ENCODE measurements at places on chromosomes 16 and 17.

GRCh38 chr17:76545918-76546555 is 6.2 kb downstream of the PRCD start:
- DNase-seq = no peak

DNA sequence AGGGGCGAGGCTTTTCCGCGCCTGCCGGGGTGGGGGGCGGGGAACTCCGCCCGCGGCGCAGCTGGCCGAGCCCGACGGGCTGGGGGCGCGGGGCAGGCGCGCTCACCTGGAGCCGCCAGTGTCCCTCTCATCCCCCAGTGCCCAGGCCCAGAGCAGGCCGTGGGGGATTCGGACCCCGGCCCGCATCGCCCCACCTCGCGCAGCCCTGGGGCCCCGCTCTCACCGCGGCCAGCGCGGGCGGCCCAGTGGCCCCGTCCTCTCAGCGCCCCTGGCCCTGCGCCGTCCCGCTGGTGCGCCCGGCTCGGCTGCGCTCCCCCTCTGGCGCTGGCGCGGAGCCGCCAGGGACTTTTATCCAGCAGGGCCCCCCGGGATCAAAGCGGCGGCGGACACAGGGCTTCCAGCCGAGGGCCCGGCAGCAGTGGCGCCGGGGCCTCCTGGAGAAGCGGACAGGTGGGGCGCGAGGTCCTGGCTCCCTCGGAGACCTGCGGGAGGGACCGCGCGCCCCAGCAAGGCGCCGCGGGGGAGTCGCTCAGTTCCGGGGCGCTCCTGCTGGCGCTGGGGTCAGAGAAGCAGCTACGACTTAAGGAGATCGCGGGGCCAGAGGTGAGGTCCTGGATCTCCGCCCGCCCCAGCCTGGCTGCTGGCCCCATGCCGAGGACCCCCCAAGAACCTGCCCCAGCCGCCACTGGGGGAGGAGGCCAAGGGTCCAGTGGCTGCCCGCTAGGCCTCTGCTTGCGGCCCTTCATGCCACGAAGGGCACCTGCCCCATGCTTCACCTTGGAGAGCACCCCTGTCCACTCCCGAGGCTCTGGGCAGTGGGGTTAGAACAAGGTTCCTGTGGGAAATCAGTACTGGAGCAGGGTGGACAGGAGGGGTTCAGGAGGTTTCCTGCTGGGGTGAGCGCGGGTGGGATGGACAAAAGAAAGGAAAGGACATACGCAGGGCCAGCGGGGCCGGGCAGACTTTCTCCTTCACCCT is 823 bp upstream of the NOTUM start:
- DNase-seq = no peak

DNA sequence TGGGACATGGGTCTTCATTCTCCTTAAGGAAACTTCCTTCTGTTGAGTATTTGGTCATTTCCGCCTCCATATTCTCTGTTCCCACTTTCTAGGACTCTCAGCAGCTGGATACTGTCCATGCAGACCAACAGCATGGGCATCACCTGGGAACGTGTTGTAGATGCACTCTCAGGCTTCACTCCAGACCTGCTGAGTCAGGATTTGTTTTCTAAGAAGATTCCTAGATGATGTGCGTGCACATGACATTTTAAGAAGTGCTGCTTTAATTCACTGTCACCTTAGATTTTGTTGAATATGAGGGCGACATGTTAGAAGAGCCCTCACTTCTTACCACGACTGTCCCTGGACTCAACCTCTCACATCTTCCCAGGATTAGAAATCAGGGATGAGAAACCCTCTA is 10.0 kb upstream of the SDK2 start:
- no peak for DNase-seq

- no peak for DNase-seq
These were observed 84.3 kb downstream of the PRKCA start for GRCh38 chr17:66386498-66387351.

DNA sequence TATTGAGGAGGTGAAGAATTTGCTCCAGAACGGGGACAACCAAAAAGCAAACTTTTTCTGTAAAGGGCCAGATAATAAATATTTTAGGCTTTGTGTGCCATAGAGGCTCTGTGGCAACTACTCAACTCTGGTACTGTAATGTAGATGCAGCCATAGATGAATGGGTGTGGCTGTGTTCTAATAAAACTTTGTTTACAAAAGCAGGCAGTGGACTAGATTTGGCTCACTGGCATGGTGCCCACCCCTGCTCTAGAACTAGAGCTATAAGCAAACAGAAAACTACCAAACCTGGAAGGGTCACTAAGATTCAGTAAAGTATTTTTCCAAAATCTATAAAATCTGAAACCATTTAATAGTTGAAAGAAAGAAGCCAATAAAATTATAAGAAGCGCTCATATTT is 24.6 kb upstream of the SMURF2 start:
- DNase-seq = no peak

- DNase-seq = no peak
These were observed 63.4 kb downstream of the BRIP1 start for GRCh38 chr17:61799812-61800484.

DNA sequence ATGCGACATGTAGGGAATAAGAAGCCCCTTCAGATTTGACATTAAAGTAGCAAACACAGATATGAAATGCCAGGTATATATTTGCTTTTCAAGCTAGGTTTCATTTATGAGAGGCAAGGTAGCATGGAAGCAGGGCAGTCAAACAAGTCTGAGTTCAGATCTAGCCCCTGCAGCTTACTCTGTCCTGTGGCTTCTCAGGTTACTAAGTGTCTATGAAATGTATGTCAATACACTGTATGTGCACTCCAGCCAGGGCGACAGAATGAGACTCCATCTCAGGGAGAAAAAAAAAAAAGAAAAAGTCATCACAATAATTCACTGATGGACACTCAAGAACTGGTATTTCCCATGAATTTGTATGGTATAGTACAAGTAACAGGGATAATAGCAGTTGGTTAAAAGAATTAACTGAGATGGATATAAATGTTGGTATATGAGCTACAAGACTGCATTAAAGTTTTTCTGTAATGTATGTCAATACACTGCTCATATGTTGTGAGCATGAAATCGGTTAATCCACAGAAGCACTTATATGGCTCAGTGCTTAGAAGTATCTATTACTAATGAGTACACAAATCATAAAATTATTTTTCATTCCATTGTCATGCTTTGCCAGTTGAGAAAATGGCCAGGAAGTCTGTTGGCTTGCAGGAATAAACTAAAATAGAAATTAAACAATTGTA is 2.9 kb upstream of the WSB1 start:
- DNase-seq = no peak

DNA sequence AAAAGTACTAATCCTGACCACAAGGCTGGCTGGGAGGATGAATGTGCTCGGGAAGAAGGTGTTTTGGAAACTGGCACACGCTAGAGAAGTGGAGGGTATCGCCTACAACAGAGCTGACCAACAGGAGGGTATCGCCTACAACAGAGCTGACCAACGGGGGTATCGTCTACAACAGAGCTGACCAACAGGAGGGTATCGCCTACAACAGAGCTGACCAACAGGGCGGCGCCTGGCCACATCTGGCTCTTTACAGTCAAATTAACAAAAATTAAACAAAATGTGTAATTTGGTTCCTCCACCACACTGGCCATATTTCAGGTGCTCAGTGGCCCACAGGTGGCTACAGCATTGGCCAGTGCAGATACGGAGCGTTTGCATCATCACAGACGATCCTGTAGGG is 153.5 kb downstream of the CMIP start:
- DNase-seq = no peak

- DNase-seq = no peak
These were observed 2.7 kb downstream of the PRSS53 start for GRCh38 chr16:31085873-31086628.

- no peak for DNase-seq
These were observed 22.1 kb downstream of the MYH4 start for GRCh38 chr17:10447026-10447931.

DNA sequence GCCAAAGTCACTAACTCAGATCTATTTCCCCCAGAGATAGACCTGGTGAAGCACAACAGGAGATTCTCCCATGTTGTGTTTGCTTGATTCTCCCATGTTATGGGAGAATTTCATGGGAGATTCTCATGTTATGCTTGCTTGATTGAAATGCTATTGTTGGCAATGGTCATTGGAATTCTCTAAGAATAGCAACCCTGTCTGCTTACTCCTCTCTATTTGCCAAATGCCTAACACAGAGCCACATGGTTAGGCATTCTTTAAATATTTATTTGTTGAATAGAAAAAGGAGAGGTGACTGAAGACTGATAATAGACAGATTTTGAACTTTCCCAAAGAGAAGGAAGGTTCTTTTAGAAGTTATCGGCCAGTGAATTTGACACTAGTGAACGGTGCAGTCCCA is 111.5 kb upstream of the MPHOSPH6 start:
- DNase-seq = no peak

DNA sequence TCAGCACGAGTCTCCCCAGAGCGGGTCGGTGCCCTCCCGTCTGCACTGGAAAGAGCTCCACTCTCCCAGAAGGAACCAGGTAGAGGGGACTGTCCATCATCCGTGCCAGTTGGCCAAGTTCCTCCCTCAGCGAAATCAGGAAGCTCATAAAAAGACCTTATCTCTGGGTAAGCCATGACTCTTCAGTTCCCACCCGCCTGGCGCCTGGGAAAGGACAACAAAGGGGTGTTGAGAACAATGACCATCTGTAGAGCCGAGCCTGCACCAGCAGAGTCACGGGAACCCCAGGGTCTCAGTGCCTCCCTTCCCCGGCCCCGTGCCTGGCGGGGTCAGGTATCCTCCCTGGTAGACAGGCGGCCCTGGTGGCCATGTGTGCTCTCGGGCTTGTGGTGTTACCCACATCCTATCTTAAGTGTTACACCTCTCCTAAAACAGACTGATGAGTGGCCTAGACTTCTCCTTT is 190.7 kb downstream of the AXIN2 start:
- no peak for DNase-seq

DNA sequence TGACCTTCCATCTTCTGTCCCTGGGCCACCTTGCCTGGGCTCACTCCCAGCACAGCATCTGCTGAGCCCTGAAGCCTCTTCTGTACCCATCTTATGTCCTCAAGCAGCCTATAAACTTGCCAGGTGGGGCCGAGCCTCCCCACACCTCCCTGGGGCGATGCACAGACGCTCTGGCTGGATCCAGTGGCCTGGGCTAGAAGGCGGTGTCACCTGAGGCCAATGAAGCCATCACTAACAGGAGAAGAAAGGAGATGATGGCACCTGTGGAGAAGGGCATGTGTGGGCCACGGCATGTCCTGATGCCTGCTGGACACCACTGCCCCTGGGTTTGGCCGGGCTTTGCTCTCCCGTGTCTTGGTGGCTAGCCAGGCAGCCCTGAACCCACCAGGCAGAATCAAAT is 45.5 kb downstream of the PEMT start:
- no peak for DNase-seq

GRCh38 chr17:7858522-7858810 is 663 bp downstream of the CYB5D1 start:
- no peak for DNase-seq

- no peak for DNase-seq
These were observed 41.9 kb upstream of the RBBP6 start for GRCh38 chr16:24497440-24497839.

- DNase-seq = no peak
These were observed 236.0 kb upstream of the IRX5 start for GRCh38 chr16:54694651-54695050.

DNA sequence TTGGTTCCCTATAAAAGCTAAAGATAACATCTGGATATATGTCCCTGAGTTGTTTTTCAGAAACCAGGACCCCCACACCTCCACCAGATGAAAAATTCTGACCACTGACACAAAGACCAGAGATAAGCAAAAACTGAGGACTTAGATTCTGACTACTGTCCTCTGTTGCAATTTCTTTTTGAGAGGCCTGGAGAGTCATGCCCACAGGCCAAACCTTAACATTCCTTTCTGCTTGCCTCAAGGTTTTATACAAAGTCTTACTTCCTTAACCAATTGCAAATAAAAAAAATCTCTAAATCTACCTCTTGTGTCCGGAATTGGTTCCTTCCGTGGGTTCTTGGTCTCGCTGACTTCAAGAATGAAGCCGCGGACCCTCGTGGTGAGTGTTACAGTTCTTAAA is 228.5 kb downstream of the ABCC12 start:
- DNase-seq = no peak

- DNase-seq = no peak
These were observed 29.2 kb upstream of the SKAP1 start for GRCh38 chr17:48459070-48459844.

DNA sequence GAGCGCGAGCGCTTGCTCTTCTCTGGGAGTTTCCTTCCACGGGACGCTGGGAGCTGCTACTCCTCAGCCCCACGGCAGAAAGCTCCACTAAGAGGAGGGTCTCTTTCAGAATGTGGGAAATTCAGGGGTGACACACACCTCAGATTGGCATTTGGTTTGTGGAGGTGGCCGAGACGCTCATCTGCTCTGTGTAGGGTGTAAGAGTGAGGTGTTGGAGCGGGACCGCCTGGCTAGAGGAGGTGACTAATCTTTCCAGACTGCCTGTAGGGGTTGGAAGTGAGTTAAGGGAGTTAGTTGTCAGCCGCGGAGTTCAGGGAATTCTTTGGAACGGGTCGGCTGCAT is 735 bp downstream of the PSMD11 start:
- no peak for DNase-seq

DNA sequence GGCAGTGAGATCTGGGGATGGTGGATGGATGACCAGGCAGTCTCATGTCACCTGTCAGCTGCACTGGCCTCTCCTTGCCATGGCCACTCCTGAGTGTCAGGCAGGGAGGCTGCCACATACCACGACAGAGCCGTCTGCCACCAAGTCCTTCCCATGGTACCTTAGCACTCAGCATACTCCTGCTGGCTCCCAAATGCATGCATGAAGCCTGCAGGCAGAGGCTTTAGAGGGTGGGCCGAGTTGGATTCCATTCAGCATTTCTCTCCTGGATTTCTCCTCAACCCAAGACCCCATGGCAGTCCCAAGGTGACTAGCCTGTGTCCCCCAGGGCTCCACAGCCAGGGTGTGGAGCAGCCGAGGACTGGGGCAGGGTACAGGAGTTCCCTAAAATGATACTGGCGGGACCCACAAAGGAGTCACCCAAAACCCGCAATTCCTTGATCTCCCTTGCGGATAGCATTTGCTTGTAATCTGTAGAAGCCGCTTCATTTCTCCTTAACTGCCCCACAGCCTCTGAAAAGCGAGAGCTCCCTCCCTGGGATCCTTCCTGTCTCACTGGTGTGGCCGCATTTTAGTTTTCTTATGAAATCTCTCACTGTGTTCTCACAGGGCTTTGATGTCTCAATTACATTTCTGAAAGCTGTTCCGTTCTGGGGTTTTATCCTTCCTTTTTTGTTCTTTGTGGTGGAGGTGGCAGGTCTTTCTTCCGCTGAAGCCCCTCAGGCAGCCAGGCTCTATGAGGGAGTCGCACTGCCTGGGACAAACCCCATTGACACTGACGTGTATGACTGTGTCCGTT is 141.4 kb downstream of the SOCS1 start:
- no peak for DNase-seq
